ENCODE measurements at places on chromosomes 16 and 17. TPM values are rescaled to one million over a fixed set of nuclear protein-coding genes. Genes with fewer than 3 reads are reported as not detected.

- H3K4me1 ChIP-seq, result peaks cover 8% of the 10 kb centered on the region
- no peak overlapping the region for H3K27ac ChIP-seq
- H3K36me3 ChIP-seq, result no peaks in the 10 kb centered on the region
- no peak for DNase-seq
- no peak overlapping the region for H3K4me3 ChIP-seq
- H3K27me3 ChIP-seq, result peaks cover 4% of the 10 kb centered on the region
Observed at GRCh38 chr16:85104147-85104546, 8.1 kb downstream of the CIBAR2 start.

Gene IL34
- total RNA-seq, result 10.2 TPM

DNA sequence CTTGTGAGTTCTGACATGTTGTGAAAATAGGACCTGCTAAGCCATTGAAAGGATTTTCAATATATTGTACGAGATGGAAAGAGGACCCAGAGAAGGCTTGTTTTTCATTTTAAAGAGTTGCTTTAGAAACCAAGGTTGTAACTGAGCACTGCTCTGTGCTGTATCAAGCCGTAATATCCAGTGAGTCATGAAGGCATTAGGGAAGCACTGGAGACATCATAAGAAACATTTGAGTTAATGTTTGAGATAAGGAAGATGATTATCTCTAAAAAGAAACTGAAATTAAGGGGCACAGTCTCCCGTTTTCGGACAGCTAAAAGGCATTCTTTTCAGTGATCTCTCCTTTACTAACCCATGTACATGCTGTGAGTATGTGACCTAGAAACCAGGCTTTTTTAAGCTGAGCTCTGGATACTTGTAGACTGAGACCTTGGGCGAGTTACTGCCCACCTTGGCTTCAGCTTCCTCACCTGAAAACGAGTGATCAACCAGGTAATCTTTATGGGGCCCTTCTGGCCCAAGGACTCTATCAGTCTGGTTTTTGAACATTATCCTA lies 149.2 kb upstream of the TBX2 start:
- no peaks in the 10 kb centered on the region for H3K36me3 ChIP-seq
- H3K27me3 ChIP-seq, result no peaks in the 10 kb centered on the region
- DNase-seq, result no peak
- peaks cover 21% of the 10 kb centered on the region for H3K4me1 ChIP-seq

- no peak overlapping the region for H3K27ac ChIP-seq
- H3K36me3 ChIP-seq, result peaks cover 10% of the 10 kb centered on the region
Observed at GRCh38 chr16:53061256-53061655, 6.5 kb downstream of the CHD9 start.

Gene CLEC19A
- total RNA-seq, result not detected

DNA sequence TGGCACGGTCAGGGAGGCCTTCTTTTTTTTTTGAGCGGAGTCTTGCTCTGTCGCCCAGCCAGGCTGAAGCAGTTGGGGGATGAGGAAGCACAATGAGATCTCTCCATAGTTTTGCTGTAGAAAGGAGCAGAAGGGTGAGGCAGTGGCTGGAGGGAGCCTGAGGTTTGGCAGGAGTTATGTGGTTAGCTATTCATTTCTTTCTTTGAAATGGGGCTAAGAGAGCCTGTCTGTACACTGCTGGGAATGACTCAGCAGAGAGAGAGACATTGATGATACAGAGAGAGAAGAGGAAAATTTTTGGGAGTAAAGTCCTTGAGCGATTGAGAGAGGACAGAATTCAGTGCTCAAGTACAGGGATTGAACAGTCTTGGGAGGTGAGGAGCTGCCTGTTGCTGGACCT lies 22.1 kb downstream of the NOS2 start:
- H3K4me1 ChIP-seq, result no peaks in the 10 kb centered on the region
- H3K27ac ChIP-seq, result no peak overlapping the region
- no peaks in the 10 kb centered on the region for H3K27me3 ChIP-seq
- H3K36me3 ChIP-seq, result no peaks in the 10 kb centered on the region

- DNase-seq, result peak; percentile 53
- no peaks in the 10 kb centered on the region for H3K36me3 ChIP-seq
- H3K27ac ChIP-seq, result no peak overlapping the region
- H3K27me3 ChIP-seq, result peaks cover 5% of the 10 kb centered on the region
- peaks cover 34% of the 10 kb centered on the region for H3K4me1 ChIP-seq
Observed at GRCh38 chr17:49434821-49435670, 20.4 kb upstream of the PHB1 start.

Gene WFDC1
- total RNA-seq, result 2.6 TPM

- DNase-seq, result peak; percentile 68
- no peaks in the 10 kb centered on the region for H3K36me3 ChIP-seq
- H3K27ac ChIP-seq, result no peak overlapping the region
- H3K27me3 ChIP-seq, result peaks cover 2% of the 10 kb centered on the region
- H3K4me3 ChIP-seq, result no peak overlapping the region
- H3K4me1 ChIP-seq, result no peaks in the 10 kb centered on the region
Observed at GRCh38 chr16:55349867-55350266, 25.9 kb downstream of the IRX6 start.

Gene PRAC2
- not detected for total RNA-seq

- H3K4me1 ChIP-seq, result peaks cover 17% of the 10 kb centered on the region
- no peaks in the 10 kb centered on the region for H3K27me3 ChIP-seq
- DNase-seq, result no peak
- no peak overlapping the region for H3K27ac ChIP-seq
- H3K4me3 ChIP-seq, result no peak overlapping the region
- H3K36me3 ChIP-seq, result no peaks in the 10 kb centered on the region
Observed at GRCh38 chr17:80650751-80651518, 106.3 kb downstream of the RPTOR start.

DNA sequence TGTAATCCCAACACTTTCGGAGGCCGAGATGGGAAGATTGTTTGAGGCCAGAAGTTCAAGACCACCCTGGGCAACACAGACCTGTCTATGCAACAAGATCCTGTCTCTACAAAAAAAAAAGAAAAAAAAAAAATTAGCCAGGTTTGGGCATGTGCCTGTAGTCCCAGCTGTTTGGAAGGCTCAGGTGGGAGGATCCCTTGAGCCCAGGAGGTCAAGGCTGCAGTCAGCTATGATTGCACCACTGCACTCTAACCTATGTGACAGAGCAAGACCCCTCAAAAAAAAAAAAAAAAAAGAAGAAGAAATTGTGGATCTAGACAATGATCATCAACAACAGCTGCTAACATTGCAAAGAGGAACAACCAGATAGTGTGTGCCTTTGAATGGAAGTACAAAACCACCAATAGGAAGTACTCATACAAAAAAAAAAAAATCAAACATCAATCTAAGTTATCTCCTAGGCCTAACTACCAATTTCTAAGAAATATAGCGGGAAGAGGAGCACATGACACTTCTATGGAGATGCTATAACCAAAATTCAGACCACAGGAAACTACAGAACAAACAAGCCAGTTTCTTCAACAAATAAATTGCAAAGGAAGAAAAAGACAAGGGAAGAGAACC lies 258.7 kb downstream of the MRTFB start:
- H3K36me3 ChIP-seq, result peaks cover 5% of the 10 kb centered on the region
- H3K4me1 ChIP-seq, result no peaks in the 10 kb centered on the region
- H3K4me3 ChIP-seq, result no peak overlapping the region
- H3K27ac ChIP-seq, result no peak overlapping the region
- no peak for DNase-seq

- no peak overlapping the region for H3K4me3 ChIP-seq
- H3K27ac ChIP-seq, result no peak overlapping the region
- no peaks in the 10 kb centered on the region for H3K36me3 ChIP-seq
- peaks cover 15% of the 10 kb centered on the region for H3K4me1 ChIP-seq
- no peaks in the 10 kb centered on the region for H3K27me3 ChIP-seq
Observed at GRCh38 chr16:77062878-77063675, 127.9 kb upstream of the MON1B start.

- DNase-seq, result peak; percentile 94
- H3K4me3 ChIP-seq, result no peak overlapping the region
- H3K36me3 ChIP-seq, result no peaks in the 10 kb centered on the region
- H3K27ac ChIP-seq, result peak overlapping the region; percentile 84
Observed at GRCh38 chr17:50289991-50290702, 15.9 kb downstream of the TMEM92 start.

Gene NLRC3
- 0.58 TPM for total RNA-seq

DNA sequence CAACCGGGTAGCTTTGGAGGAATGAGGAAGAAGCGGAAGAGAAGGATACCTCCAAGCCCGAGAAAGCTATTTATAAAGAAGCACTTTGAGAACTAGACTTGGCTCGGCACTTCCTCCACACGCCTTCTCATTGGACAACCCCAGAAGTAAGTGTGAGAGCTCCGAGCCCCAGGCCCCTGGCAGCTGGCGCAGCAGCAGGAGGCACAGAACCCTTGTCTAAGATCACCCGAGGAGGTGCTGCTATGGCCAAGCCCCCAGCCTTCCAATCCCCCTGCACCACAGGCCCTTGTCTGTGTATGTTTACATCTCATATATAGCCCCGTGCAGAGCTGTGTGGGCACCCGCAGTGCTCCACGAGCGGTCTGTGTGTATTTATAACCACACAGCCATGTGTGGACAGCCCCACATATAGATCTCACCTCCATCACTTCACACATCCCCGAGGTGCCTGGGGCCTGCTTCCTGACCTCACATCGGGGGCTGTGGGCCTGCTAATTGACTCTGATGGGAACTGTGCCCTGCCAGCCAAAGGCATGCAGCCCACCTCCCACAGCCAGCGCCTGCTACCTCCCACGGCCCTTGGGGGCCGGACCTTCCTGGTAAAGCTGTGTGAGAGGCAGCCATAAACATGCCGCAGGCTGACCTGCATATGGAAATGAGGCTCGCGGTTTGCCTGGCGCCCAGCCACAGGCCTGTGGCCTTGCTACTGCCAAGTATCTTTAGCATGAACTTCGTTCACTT lies 96.1 kb downstream of the C17orf67 start:
- no peaks in the 10 kb centered on the region for H3K36me3 ChIP-seq
- H3K4me1 ChIP-seq, result peaks cover 9% of the 10 kb centered on the region
- peak; percentile 24 for DNase-seq
- no peak overlapping the region for H3K27ac ChIP-seq
- no peak overlapping the region for H3K4me3 ChIP-seq
- no peaks in the 10 kb centered on the region for H3K27me3 ChIP-seq

DNA sequence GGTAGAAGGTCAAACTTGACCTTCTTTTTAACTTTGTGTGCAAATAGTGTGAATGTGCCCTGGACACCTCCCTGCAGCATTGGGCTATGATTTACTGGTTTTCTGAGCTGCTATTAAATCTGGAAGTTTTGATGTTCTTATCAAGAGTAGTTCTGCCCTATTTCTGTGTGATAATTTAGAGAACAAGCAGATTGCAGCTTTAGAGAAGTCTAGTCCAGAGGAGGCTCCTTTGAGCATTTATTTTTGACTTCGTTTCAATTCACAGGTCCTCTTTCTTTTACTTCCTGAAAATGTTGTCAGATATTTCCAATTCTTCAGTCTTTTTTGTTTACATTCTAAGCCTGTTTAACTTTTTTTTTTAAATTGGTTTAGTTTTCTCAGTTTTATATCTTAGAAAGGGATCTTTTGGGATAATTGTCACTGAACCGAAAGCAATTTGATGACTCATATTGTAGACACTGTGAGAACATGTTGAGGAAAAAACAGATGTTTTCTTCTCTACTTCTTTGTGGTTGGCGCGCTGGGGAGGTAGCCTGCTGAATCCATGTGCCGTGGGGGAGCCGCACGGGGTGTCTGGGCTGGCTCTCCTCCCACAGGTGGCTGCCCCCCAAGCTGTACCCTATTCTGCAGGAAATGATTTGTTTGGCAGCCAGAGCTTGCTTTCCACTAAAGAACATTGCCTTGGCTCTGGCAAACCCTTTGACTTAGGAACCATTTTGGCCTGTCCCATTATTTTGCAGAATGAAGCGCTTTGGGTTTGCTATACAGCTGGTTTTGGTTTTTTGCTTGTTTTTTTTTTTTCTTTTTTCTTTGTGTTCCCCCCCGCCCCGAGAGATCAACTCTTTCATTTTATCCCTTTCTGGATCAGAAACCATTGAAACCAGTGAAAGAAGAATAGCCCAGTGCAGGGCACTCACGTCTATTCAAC lies 53.4 kb downstream of the MFSD11 start:
- H3K4me3 ChIP-seq, result no peak overlapping the region
- DNase-seq, result peak; percentile 32
- no peaks in the 10 kb centered on the region for H3K36me3 ChIP-seq
- peak overlapping the region; percentile 29 for H3K27ac ChIP-seq
- no peaks in the 10 kb centered on the region for H3K4me1 ChIP-seq

DNA sequence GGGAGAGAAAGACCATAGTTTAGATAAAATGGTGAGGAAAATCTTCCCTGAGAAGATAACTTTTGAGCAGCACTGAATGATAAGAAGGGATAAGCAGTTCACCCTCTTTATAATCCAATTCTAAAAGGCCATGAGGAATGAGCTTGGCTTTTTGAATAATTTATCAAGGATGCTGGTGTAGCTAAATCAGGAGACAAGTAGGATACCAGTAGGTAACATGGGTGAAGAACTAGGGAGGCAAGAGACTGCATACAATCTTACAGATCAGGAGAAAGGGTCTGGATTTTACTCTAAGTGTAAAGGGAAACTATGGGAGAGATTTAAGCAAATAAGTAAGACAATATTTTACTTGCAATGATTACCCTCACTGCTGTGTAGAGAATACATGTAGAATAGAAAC lies 60.7 kb downstream of the MED13 start:
- no peak overlapping the region for H3K27ac ChIP-seq
- no peak for DNase-seq

Gene KCNH6
- not detected for total RNA-seq

Gene MYH2
- total RNA-seq, result 42.5 TPM

- H3K4me1 ChIP-seq, result no peaks in the 10 kb centered on the region
- peaks cover 2% of the 10 kb centered on the region for H3K27me3 ChIP-seq
- H3K4me3 ChIP-seq, result no peak overlapping the region
- H3K36me3 ChIP-seq, result no peaks in the 10 kb centered on the region
- DNase-seq, result no peak
Observed at GRCh38 chr17:67656494-67657203, 61.1 kb upstream of the NOL11 start.
